ENCODE measurements at places on chromosomes 11 and 22. TPM values are rescaled to one million over a fixed set of nuclear protein-coding genes. Genes with fewer than 3 reads are reported as not detected.

SLC7A4 gene
- 1.8 TPM for total RNA-seq

PES1 gene
- total RNA-seq: 45.5 TPM

OR10AG1 gene
- not detected for total RNA-seq

CYP2D6 gene
- 2.0 TPM for total RNA-seq

MPPED2 gene
- 3.1 TPM for total RNA-seq

MIAT gene
- total RNA-seq: 2.6 TPM

RAB36 gene
- total RNA-seq: 1.3 TPM

Data from body of pancreas (tissue), 4 donors.